ENCODE measurements at places on chromosomes 6 and 20.

DNA sequence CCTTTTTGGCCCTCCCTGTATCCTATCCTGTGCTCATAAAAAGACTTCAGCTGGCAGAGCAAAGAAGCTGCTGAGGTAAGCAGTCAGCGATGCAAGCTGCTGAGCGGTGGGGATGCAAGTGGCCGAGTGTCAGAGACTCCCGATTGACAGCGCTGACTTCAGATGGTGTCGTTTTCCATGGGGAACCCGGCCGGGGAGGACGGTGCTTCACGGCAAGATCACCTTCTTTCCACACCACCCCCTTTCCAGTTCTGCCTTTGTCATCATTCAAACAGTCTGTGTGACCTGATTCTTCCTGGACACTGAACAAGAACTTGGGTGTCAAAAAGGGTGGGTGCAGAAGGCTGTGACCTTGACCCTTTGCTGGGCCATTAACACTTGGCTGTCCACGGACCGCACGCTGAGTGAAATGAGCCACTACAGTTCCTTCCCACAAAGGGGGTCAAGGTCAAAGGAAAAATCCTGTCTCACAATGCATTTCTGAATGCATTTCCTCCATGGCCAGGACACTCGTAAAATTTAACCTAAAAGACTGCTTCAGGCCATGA is 52.9 kb upstream of the UNC93A start:
- no peak for DNase-seq

- no peak for DNase-seq
Measured at GRCh38 chr20:37147250-37147649, 31.9 kb upstream of the RPN2 start.

DNA sequence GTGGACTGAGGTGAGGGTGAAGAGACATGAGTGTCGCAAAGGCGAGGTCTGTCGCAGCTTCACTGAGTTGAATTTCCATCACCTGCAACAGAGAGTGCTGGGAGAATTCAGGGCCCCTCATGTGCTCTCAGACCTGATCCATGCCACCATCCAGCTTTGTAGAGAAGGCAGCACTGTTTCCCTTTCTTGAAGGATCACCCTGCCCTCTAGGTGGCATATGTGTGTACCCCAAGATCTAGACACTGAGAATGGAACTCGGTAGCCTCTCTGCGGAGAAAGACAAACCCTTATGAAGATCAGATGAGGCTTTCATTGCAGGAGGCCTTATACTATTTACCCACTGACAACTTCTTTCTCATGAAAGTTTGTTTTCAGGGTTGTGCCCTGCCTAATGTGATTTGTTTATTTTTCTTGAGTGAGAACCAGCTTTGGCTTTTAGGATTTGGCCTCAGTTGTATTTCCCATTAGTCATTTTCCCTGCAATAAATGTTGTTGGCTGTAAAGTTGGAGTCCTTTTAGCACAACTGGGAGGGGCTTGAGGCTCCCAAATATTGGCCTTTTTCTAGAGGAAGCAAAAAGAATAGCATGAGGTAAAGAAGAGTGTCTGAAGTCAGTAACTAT is 811.3 kb downstream of the DHX35 start:
- no peak for DNase-seq

GRCh38 chr20:4154958-4155411 is 139.6 kb upstream of the RNF24 start:
- no peak for DNase-seq

- DNase-seq, result no peak
Measured at GRCh38 chr6:53273370-53273769, 75.4 kb downstream of the ELOVL5 start.

- DNase-seq, result no peak
Measured at GRCh38 chr6:152360034-152360433, 277.1 kb downstream of the SYNE1 start.

DNA sequence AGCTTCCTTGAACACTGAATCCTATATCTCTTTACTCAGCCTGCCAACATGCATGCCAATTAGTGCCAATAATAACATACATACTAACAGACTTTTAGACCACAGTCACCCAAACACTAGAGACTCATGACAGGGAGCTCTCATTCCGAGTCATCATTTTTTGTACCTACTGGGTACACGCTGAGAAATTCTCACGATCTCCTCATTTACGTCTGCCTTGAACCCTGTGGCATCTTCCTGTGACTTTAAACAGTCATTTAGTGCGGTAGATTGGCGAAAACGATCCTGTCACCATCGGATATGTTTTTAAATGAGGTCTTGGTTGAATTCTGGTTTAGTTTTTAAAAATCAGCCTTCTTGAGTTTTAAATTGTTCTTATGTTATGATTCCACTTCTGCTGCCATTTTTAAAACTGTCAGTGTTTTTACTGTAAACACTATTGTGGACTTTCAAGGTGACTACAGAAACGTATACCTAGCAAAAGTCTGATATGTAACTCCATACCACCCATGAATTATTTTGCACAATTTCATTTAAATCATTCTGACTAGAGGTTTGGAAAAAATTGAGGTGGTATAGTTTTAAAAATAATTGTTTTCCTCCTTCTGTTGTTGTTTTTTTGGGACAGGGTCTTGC is 275.4 kb downstream of the TSHZ2 start:
- no peak for DNase-seq

GRCh38 chr20:47043086-47043485 is 148.4 kb downstream of the EYA2 start:
- no peak for DNase-seq

DNA sequence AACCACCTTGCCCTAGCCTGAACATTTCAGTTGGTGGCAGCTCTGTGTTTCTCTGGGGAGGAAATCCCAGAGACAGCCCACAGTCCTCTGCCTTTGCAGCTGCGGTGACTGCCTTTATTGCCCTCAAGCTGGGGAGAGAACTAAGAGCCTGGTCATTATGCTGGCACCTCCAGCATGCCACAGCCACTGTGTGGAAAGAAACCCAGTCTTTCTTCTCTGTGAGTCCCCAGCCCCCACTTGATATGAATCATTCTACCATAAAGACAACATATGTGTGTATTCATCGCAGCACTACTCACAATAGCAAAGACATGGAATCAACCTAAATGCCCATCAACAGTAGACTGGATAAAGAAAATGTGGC is 82.3 kb upstream of the RNF217 start:
- DNase-seq, result no peak

- DNase-seq, result no peak
Measured at GRCh38 chr6:140208286-140208685, 833.8 kb upstream of the CITED2 start.

DNA sequence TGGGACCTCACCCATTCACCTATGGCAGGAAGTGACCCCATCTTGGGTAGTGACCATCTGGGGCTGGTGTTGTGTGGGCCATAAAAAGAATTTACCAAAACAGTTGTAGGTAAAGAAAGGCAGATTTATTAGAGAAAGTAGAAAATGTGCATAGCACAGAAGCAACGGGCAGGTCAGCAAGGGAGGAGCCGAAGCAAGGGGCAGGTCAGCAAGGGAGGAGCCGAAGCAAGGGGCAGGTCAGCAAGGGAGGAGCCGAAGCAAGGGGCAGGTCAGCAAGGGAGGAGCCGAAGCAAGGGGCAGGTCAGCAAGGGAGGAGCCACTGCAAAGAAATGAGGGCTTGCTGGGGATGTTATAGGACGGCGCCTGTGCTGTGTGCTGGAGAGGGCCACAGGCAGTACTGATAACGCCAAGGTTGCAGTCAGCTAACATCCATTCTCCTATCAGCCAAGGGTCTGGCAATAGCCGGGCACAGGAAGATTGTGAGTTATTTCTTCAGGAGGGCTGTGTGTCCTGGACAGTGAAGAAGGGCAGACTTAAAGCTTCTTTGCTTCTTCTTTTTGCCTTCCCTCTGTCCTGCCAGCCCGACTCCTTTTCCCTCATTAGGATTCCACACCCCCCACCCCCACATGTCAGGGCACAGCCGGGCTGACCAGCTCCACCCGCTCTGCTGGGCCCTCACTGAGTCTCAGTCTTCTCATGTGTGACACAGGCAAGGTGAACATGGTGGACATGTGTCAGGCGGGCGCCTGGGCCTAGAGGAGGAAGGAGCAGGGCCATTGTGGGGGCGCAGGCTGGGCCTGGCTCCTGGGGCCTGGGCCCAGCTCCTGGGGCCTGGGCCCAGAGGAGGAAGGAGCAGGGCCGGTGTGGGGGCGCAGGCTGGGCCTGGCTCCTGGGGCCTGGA is 31.6 kb upstream of the CHRNA4 start:
- no peak for DNase-seq

- no peak for DNase-seq
Measured at GRCh38 chr6:36563237-36563927, 16.1 kb upstream of the STK38 start.

- DNase-seq, result no peak
Measured at GRCh38 chr20:45840700-45841198, 7.2 kb downstream of the SNX21 start.

GRCh38 chr6:52640916-52641315 is 30.0 kb upstream of the TMEM14A start:
- DNase-seq, result no peak

- DNase-seq, result no peak
Measured at GRCh38 chr6:136546331-136546730, 3.9 kb downstream of the MAP7 start.

GRCh38 chr6:112286010-112286409 is 31.6 kb upstream of the LAMA4 start:
- no peak for DNase-seq

GRCh38 chr6:96834070-96834469 is 3.2 kb downstream of the GPR63 start:
- DNase-seq, result no peak

DNA sequence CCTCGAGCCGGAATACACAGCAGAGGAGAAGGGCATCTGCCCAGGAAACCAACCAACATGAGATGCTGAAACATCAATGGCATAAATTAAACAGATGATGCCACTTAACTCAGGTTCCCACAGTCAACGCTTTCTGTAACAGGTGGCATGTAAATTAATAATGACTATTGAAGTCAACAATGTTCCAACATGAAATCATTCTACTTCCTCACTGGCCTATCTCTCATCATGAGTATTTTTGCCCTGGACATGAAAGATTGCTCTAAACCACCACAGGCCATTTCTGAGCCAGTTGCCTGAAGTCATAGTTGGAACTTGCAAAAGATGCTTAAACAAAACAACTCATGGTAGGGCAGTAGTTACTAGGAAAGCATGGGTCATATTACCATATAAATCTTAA is 397.9 kb upstream of the JARID2 start:
- no peak for DNase-seq

GRCh38 chr6:35354361-35355135 is 12.2 kb downstream of the PPARD start:
- DNase-seq, result no peak

DNA sequence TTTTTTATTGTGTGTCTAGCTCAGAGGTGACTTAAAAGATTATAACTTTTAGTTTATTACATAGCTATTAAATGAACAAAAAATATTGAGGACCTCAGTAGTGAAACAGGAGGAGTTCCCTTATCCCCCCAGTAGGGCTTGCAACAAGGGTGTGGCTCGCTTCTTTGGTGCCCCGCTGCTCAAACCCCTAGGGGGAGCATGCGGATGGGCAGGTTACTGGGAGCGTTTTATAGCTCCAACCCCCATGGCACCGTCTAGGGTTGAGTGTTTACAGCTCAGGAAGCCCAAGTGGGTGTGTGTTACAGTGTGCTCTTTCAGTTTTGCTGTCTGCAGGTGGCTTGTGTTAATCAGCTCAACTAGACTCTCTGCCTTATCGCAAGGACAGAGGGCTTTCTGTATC is 1513.7 kb downstream of the GRIK2 start:
- no peak for DNase-seq

GRCh38 chr6:286681-287488 is 5.4 kb upstream of the DUSP22 start:
- DNase-seq, result no peak

Data from epithelial cell of proximal tubule (primary cell).